Activated T-cell treated with anti-CD3 and anti-CD28 coated beads, Interleukin-2, amount 50 U/mL, for 72 hours (primary cell): ENCODE measurements at places on chromosomes 5 and 9. TPM values are rescaled to one million over a fixed set of nuclear protein-coding genes. Genes with fewer than 3 reads are reported as not detected.

GRCh38 chr9:130672466-130672865 is 8.1 kb downstream of the PRDM12 start:
- DNase-seq = no peak

DNA sequence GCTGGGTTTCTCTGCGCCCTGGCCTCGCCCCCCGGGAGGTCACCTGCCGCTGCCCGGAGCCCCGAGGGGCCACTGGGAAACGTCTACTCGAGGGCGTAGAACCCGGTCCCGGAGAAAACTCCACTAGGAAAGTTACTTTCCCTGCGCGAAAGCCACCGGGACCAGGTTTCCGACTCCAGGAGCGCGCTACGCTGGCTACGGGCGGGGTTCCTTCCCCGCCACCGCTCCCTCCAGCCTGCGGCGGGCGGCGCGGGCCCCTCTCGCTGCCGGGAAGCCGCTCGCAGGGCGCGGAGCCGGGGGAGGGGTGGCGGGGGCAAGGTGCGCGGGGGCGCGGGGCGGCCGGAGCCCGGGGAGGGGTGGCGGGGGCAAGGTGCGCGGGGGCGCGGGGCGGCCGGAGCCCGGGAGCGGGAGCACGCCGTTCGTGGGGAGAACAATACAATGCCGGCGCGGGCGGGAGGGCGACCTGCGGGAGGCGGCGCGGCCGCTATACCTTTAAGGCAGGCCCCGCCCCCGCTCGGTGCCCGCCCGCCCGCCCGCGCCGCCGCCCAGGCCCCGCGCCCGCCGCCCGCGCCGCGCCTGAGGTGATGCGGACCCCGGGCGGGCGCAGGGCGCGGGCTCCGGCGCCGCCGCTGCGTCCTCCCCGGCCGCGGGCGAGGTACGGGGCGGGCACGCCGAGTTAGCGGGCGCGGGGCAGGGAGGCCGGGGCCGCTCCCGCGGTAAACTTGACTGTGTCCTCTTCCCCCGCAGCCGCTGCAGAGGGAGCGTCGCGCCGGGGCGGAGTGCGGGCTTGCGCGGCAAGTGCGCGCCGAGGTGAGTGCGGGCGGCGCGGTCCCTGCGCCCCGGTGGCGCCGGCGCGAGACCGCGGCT is 278.1 kb downstream of the AOPEP start:
- DNase-seq = peak; percentile 45

GRCh38 chr5:113147101-113147508 is 170.5 kb downstream of the DCP2 start:
- DNase-seq = no peak

GPR150 gene
- total RNA-seq = 1.1 TPM

DNA sequence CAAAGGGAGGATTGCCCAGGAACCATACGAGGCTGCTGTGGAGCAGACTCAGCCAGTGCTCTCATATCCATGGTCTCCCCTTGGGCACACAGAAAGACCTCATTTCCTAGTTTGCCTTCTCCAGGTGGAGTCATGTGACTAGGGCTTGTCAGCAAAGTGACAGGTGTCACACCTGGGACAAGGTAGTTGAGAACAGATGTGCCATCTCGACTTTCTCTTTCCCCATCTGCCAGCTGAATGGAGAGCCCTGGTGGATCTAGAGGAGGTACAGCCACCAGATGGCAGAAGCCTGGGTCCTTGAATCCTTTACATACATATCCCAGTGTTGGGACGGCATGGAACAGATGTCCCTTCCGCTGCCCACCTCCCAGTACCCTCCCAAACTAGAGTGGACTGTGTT is 42.9 kb upstream of the ALDOB start:
- no peak for DNase-seq

GRCh38 chr5:100690036-100690560 is 154.9 kb downstream of the FAM174A start:
- no peak for DNase-seq

ACTBL2 gene
- total RNA-seq = not detected

GRCh38 chr9:132670457-132671391 is at the start of gene GTF3C4:
GTF3C4 (plus strand) TSS chr9:132670464; CDS start chr9:132670599, 135 bp downstream.
- peak; percentile 58 for DNase-seq

DNA sequence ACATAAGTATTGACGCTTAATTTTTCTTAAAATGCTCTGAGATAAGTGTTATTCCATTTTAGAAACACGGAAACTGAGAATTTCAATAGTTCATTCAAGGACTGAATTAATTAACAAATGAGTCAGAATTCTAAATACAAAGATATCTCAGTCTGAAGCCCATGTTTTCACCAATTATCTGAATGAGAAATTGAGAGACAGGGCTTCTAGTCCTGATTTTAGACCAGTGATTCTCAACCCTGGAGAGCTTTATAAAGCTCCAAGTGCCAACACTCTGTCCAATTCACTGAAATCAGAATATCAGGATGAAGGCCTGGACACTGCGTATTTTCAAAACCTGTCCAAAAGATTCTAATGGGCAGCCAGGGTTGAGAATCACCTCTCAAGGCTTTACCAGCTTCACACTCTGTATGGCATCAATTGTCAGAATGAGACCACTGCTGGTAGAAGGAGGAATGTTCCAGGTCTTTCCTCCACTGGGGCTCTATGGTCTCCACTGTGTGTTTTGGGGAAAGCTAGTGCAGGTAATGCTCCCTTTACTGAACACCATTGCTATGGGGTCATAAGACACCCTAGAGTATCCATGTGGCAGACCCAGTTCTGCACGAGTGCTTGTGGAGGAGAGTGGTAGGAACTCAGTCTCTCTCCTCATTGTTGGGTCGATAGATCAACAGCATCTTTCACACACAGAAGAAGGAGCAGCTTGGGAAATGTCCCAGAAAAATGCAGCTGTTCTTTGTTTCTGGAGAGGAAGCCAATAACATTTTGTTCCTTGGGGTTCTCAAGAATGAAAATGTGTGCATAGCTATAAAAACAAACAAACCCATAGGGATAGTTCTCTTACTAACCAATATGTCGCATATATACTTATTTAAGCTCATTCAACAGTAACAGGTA is 99.7 kb upstream of the OSMR start:
- no peak for DNase-seq

- DNase-seq = no peak
Observed at GRCh38 chr5:114419067-114419388, 57.2 kb downstream of the KCNN2 start.

DNA sequence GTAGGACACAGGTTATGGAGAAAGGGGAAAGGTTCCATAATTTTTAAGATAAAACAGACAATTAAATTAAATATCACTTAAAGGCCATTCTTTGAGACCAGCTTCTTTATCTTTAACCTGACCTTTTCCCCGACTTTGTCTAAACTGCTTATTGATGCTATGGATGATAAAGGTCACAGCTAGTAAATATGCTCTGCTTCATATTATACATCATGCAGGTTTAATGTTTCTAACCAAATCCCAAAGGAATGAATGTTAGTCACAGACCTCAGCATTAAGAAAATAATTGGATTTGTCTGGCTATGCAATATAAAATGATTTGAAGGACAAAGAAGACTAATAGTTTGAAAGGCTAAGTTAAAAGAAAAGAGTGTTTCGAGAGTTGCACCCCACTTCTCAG is 147.6 kb downstream of the ST8SIA4 start:
- no peak for DNase-seq

DNA sequence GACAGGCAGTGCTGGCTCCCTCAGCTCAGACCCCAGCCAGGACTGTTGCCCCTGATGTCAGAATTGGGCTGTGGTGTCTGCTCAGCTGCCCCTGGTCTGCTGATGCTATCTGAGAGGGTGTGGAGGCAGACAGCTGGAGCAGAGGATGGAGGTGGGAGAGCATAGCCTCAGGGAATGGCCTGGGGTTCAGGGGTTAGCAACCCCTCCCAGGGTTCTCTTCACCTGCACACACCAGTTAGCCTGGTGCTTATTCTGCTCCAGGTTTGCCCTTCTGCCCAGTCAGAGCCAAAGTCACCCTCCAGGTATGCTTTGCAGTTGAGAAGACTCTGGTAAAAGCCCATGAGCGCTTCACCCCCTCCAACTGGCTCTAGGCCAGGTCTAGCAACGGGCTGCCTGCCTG is 109.8 kb downstream of the SAXO1 start:
- no peak for DNase-seq

- DNase-seq = no peak
Observed at GRCh38 chr5:176486189-176486757, 38.1 kb downstream of the FAF2 start.

DNA sequence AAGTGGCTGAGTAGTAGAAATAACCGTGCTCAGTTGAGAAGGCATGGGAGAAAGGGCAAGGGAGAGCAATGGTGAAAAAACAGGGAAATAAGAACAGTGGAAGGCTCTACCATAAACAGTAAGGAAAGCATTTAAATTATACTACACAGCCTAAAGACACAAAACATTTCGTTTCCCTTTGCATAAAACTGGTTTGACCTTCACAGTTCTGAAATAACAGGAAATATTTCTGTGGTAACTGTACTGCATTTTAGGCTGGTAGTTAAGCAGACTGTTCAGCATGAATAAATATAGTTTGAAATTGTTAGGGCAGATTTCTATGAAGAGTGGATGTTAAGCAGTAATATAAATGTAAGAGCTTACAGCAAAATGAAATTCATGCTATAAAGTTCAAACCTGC is 147.5 kb downstream of the CSNK1G3 start:
- no peak for DNase-seq
